ENCODE measurements at places on chromosomes 11 and 22.

GRCh38 chr11:104159356-104159755, 4.6 kb downstream of the PDGFD start:
- peaks cover 3% of the 10 kb centered on the region for H3K4me1 ChIP-seq
- no peak for DNase-seq
- H3K4me3 ChIP-seq = no peak overlapping the region
- H3K27me3 ChIP-seq = peaks cover 20% of the 10 kb centered on the region
- no peaks in the 10 kb centered on the region for H3K36me3 ChIP-seq

DNA sequence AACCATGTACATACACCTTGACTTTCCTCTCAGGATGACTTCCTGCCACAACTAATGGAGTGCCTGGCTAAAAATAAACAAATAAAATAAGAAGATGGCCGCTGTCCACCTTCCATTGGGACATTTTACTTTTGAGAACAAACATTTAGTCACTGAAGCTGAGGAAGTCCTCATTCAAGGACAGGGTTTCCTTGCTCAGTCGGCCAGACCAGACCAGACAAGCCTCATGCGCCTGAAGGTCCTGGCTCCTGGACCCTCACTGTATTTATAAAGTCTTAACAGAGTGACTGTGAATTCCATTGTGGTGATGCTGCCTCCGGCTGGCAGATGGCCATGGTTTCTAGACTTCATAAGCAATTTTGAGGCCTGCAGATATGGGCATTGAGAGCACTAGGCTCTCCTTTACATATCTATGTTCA, 114.5 kb downstream of the MAML2 start:
- DNase-seq = no peak
- H3K36me3 ChIP-seq = peaks cover 36% of the 10 kb centered on the region
- no peak overlapping the region for H3K27ac ChIP-seq
- H3K4me3 ChIP-seq = no peak overlapping the region
- H3K27me3 ChIP-seq = no peaks in the 10 kb centered on the region

DNA sequence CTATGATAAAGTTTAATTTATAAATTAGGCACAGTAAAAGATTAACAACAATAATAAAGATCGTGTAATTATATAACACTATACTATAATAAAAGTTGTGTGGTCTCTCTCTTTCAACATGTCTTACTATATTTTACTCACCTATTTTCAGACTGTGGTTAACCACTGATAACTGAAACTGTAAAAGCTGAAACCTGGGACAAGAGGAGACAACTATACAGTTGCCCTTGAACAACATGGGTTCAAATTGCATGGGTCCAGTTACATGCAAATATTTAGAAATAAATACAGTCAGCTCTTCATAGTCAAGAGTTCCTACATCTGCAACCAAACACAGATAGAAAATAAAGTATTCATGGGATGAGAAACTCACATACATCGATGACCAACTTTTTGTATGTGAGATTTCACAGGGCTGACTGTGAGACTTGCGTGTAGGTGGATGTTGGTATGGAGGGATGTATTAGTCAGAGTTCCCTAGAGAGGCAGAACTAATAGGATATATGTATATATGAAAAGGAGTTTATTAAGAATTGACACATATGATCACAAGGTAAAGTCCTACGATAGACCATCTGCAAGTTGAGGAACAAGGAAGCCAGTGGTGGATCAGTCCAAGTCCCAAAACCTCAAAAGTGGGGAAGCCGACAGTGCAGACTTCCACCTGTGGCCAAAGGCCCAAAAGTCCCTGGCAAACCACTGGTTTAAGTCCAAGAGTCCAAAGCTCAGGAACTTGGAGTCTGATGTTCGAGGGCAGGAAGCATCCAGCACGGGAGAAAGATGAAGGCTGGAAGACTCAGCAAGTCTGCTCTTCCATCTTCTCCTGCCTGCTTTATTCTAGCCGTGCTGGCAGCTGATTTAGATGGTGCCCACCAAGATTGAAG, 359.5 kb downstream of the INSC start:
- H3K27ac ChIP-seq = no peak overlapping the region
- no peaks in the 10 kb centered on the region for H3K27me3 ChIP-seq
- H3K4me1 ChIP-seq = no peaks in the 10 kb centered on the region
- no peak overlapping the region for H3K4me3 ChIP-seq

DNA sequence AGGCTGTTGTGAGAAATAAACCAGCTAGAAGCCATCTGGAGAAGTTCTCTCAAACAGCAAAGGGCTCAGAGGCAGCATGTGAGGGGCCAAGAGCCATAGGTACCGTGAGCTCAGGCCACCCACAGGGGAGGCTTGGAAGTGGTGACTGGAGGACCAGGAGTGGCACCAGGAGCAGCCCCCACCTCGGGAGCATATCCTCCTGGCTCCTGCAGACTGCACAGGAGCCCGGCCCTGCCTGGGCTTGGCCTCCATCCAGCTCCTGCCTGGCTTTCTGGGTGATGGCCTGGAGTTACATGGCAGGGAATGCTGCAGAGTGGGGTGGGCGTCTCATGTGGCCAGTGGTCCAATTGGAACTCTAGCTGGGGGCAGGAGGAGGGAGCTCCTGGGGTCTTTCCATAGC, 4.2 kb upstream of the MPPED1 start:
- no peak overlapping the region for H3K4me3 ChIP-seq
- no peak overlapping the region for H3K27ac ChIP-seq
- no peak for DNase-seq
- no peaks in the 10 kb centered on the region for H3K4me1 ChIP-seq
- no peaks in the 10 kb centered on the region for H3K36me3 ChIP-seq
- peaks cover 56% of the 10 kb centered on the region for H3K27me3 ChIP-seq

DNA sequence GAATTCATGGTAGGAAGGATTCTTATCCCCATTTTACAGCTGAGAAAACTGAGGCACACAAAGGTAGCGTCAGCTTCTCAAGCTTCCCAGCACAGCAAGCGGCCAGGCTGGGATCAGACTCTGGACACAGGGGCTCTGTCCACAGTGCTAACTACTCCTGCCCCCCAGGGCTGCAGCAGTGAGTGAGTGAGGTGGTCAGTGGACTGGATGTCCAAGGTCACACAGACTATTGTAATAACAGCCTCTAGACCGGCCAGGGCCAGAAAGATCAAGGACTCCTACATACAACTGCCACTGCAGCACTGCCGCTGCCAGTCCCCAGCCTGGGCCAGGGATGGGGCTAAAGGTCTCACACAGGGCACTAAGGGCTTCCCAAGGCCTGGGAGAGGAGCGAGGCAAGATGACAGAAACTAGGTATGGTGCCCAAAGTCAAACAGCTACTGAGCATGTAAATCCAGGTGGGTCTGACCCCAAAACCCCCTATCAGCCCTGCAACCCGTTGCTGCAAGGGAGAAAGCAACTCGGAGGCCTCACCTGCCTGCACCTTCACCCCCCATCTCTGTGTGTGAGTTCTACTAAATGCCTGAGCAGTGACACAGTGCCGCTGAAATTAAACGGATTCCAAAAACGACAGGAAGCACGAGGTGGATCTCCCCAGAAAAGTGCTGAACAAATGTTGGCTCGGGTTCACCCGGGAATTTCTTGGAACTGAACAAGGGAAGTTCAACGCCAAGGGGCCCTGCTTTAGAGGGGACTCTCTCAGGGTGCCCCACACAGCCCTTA, 161.8 kb upstream of the GRK3 start:
- peaks cover 58% of the 10 kb centered on the region for H3K4me1 ChIP-seq
- no peak for DNase-seq
- peak overlapping the region; percentile 86 for H3K4me3 ChIP-seq
- H3K36me3 ChIP-seq = no peaks in the 10 kb centered on the region
- H3K27ac ChIP-seq = no peak overlapping the region
- no peaks in the 10 kb centered on the region for H3K27me3 ChIP-seq

DNA sequence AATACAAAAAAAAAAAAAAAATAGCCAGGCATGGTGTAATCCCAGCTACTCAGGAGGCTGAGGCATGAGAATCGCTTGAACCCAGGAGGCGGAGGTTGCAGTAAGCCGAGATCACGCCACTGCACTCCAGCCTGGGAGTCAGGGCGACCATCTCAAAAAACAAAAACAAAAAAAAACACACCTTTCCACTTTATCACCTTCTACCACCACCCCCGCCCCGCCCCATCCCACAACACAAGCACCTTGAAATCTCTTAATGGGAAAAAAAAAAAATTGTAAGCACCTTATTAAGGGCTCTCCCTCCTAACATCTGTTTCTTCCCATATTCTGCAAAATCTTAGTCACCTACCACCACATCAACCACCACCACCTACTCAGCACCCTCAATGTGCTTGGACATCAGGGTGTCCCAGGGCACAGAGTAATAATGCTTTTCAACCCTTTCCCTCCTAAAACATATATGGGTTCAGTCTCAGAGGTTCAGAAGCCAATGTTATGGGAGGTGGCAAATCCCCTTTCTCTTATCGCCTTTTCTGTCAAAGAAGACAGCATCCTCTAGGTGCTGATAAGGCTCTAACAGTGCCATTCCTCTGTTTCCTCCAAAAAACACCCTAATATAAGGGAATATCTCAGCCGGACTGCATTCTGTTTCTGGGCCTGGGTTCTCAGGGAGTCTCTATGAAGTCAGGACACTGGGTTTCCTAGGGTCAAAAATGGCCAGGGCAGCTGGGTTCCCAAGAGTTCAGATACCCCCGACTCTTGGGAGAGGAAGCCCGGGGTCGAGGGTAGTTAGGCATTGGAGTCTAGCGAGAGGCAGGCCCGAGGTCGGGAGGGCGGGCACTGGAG, 718 bp downstream of the INTS5 start:
- H3K4me3 ChIP-seq = peak overlapping the region; percentile 80
- H3K36me3 ChIP-seq = peaks cover 16% of the 10 kb centered on the region
- peaks cover 36% of the 10 kb centered on the region for H3K4me1 ChIP-seq
- peak overlapping the region; percentile 85 for H3K27ac ChIP-seq
- DNase-seq = peak; percentile 51

- peaks cover 10% of the 10 kb centered on the region for H3K27me3 ChIP-seq
- DNase-seq = no peak
- H3K27ac ChIP-seq = no peak overlapping the region
- no peaks in the 10 kb centered on the region for H3K36me3 ChIP-seq
- H3K4me1 ChIP-seq = no peaks in the 10 kb centered on the region
Observed at GRCh38 chr11:130043575-130043974, 26.1 kb upstream of the APLP2 start.

DNA sequence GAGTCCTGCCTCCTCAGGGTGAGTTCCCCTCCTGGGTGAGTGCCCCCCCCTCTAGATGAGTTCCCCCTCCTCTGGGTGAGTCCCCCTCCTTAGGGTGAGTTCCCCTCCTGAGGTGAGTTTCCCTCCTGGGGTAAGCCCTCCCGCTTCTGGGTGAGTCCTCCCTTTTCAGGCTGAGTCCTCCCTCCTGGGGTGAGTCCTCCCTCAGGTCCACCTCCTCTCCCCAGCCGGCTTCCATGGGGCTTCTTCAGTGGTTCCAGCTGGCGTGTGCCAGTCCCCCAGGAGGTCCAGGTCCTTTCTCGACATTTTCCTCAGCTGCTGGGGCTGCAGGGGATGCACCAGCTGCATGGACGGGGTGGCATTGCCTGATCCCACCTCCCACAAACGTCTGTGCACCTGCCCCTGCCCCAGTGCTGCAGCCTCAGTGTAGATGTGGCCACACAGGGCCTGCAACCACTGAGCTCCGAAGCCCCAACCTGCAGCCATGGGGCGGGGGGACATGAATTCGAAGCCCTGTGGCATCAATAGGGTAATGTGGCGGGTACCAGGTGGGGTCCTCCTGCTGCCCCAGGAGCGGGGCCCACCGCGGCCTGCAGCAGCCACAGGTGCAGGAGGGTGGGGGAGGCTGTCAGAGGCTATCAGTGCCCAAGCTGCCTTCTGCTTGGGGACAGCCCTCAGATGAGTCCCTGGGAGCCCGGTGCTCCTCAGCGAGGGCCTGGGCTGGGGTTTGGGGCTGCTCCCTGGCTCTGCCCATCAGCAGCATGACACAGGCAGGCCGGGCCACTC, 101.3 kb upstream of the FGF3 start:
- peaks cover under 1% of the 10 kb centered on the region for H3K4me1 ChIP-seq
- H3K27ac ChIP-seq = no peak overlapping the region
- no peak overlapping the region for H3K4me3 ChIP-seq
- H3K27me3 ChIP-seq = peaks cover 65% of the 10 kb centered on the region
- H3K36me3 ChIP-seq = no peaks in the 10 kb centered on the region

Measured in activated naive CD4-positive, alpha-beta T cell treated with anti-CD3 and anti-CD28 coated beads, Interleukin-2, amount 10 ng/mL, durations not matched to agents 7 days and 5 days (primary cell).